ENCODE measurements at places on chromosomes 2 and 18.
A peak's percentile ranks its signal among the peaks of the same experiment; 100 is the strongest.

- DNase-seq = no peak
These were observed 73.2 kb downstream of the ZNF532 start for GRCh38 chr18:58937887-58938267.

DNA sequence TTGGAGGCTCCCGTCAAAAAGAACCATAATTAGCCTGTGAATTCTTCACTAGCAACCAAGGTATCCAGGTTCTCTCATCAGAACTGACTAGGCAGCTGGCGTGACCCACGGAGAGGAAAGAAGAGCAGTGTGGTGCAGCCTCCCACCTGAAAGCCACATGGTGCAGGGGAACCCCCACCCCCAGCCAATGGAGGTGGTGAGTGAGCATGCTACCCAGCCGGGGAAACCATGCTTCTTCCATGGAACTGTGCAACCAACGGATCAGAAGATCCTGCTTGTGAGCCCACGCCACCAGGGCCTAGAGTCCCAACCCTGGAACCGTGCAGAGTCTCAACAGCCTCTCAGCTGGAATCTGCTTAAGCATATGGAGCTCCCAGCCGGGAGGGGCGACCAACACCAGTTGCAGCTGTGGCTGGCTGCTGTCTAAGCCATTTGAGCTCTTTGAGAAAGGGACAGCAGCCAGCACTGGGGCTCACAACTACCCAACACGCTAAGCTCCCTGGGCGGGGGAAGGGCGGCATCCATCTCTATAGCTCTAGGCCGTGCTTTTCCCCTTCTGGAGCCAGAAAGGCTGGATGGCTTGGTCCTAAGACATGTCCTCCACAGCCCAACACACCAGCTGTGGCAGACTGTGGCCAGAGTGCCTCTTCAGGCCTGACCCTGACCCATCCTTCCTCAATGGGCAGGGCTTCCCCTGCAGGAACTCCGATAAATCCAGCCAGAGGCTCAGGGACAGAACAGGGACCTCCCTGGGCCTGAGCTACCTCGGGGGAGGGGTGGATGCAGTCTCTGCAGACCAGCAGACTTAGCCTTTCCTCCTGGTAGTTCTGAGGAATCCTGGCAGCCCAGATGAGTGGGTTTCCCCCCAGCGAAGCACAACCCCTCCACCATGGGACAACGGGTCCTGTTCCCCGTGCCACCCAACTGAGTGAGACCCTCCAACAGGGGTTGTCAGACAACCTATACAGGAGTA lies 151.4 kb upstream of the NXPH2 start:
- no peak for DNase-seq

- DNase-seq = no peak
These were observed 141.2 kb upstream of the TACR1 start for GRCh38 chr2:75340560-75340959.

- DNase-seq = peak; percentile 5
These were observed 171.8 kb downstream of the ICOS start for GRCh38 chr2:204108330-204108751.

Data from retinal pigment epithelial cell (primary cell).